Neural cell (in vitro differentiated cells): ENCODE measurements at places on chromosomes 6 and 20. TPM values are rescaled to one million over a fixed set of nuclear protein-coding genes. Genes with fewer than 3 reads are reported as not detected.

Gene PSORS1C2
- not detected in 2 replicates for polyA plus RNA-seq

Gene DNAH8
- polyA plus RNA-seq: 0.07 and 0.10 TPM in 2 replicates

Gene C6orf15
- not detected in 2 replicates for polyA plus RNA-seq

Gene PRKN
- polyA plus RNA-seq: 1.2 and 3.4 TPM in 2 replicates

Gene RALGAPB
- 30.0 TPM in 2 replicates for polyA plus RNA-seq

Gene ITPR3
- polyA plus RNA-seq: 0.11 and 0.16 TPM in 2 replicates

Gene NRN1
- 3.5 and 4.4 TPM in 2 replicates for polyA plus RNA-seq

Gene GNMT
- polyA plus RNA-seq: 0.30 and 0.97 TPM in 2 replicates

Gene CLVS2
- 11.5 and 12.9 TPM in 2 replicates for polyA plus RNA-seq

Gene ADGB
- not detected in 2 replicates for polyA plus RNA-seq

Gene MUC22
- not detected in 2 replicates for polyA plus RNA-seq

Gene ABHD16B
- polyA plus RNA-seq: not detected in 2 replicates

Gene C6orf58
- polyA plus RNA-seq: 0.52 and 0.97 TPM in 2 replicates

Gene DLL1
- polyA plus RNA-seq: 24.6 and 26.1 TPM in 2 replicates

Gene FILIP1
- 1.4 and 1.9 TPM in 2 replicates for polyA plus RNA-seq

Gene LRP11
- 53.5 and 57.0 TPM in 2 replicates for polyA plus RNA-seq

Gene TP53TG5
- not detected in 2 replicates for polyA plus RNA-seq

Gene HNF4A
- polyA plus RNA-seq: 0.68 TPM in 1 of 2 replicates, not detected in the other

Gene PAX1
- not detected in 2 replicates for polyA plus RNA-seq

Gene SMOC2
- polyA plus RNA-seq: 0.50 and 1.2 TPM in 2 replicates

Gene TRIM31
- not detected in 2 replicates for polyA plus RNA-seq

Gene PGC
- not detected in 2 replicates for polyA plus RNA-seq

Gene HLA-DQB1
- not detected in 2 replicates for polyA plus RNA-seq

Gene ARG1
- not detected in 2 replicates for polyA plus RNA-seq

Gene TGM3
- polyA plus RNA-seq: 0.10 and 0.24 TPM in 2 replicates

Gene CFB
- polyA plus RNA-seq: 0.97 TPM in 1 of 2 replicates, not detected in the other

Gene ANGPT4
- polyA plus RNA-seq: not detected in 2 replicates

Gene SPDEF
- polyA plus RNA-seq: 0.24 and 0.36 TPM in 2 replicates

Gene PI16
- polyA plus RNA-seq: 0.56 TPM in 1 of 2 replicates, not detected in the other

Gene LPA
- not detected in 2 replicates for polyA plus RNA-seq
